ENCODE measurements at places on chromosomes 7 and 10.

- DNase-seq = no peak
Measured at GRCh38 chr7:11194492-11194891, 220.8 kb downstream of the PHF14 start.

DNA sequence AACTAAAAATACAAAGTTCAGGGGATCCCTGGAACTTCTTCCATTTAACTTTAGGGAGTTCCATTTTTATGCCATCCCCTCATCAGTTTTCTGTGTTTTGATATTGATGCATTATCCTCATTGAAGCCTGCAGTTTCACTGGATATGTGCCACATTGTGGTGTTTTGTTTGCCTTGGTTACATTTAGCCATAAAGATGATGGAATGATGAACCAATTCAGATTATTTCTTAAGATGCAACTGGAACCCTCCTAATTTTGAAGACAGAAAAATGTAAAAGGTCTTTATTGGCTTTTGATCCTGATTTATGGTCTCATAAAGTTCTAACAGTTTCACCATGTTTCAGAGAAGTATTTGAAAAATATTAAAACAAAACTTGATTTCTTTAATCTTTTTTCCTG is 314.2 kb upstream of the KLF6 start:
- DNase-seq = no peak

GRCh38 chr10:126041804-126042231 is 145.5 kb downstream of the FANK1 start:
- no peak for DNase-seq

DNA sequence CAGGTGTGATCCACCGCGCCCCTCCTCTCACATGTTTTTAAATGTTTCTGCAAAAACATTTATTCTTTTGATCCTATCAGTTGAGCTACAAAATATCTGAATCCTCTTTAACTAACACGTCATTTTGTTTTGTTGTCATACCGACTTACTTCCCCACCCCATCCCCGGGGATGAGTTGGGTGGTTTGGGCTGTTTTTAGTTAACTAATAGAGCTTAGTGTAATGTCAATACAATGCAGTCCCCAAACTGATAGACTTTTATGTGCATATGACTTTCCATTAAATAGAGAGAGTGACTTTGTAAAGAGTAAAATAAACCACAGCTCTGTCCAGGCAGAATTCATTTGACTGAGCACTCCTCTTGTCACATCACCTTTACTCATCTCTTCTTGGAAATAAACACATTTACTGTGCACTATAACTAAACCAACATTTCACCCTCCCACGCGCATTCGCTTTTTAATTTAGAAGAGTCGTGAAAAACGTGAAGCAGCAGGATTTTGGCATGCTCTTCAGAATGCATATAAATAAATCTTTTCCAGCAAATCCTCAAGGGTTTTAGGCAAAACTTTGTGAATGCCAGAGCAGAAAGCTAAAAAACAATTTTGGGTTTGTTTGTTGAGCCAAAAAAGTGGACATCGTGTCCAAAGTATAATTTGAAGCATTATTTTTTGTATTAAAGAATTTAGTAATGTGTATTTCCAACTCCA is 187.4 kb upstream of the MGMT start:
- DNase-seq = no peak

- DNase-seq = peak; percentile 69
Measured at GRCh38 chr10:103870516-103870915, 15.1 kb upstream of the SH3PXD2A start.

DNA sequence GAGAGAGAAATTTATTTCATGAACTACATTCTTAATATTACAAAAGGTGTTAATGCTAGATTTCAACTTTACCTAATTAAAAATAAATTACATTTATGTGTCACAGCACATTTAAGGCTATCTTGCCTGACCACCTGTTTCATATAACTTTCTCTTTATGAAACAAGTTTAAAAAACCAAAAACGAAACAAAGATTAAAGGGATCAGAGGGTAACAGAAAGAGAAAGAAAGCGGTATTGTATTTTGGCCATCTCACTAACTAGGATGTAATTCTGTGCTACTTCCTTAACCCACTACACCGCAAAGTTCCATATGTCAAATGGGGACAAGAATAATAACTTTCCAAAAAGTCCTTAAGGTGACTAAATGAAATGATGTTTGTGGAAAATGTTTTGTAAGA is 6.3 kb upstream of the RHOBTB1 start:
- no peak for DNase-seq

Data from T1000 (cell line).